ENCODE measurements at places on chromosomes 2 and 18.

- no peak for DNase-seq
These were observed 25.6 kb downstream of the SIX3 start for GRCh38 chr2:44967056-44967455.

GRCh38 chr2:152676461-152676860 is 40.8 kb downstream of the PRPF40A start:
- DNase-seq = no peak

GRCh38 chr2:105925390-105925789 is 180.7 kb downstream of the NCK2 start:
- DNase-seq = no peak

GRCh38 chr2:16477648-16478047 is 188.0 kb downstream of the CYRIA start:
- DNase-seq = no peak

DNA sequence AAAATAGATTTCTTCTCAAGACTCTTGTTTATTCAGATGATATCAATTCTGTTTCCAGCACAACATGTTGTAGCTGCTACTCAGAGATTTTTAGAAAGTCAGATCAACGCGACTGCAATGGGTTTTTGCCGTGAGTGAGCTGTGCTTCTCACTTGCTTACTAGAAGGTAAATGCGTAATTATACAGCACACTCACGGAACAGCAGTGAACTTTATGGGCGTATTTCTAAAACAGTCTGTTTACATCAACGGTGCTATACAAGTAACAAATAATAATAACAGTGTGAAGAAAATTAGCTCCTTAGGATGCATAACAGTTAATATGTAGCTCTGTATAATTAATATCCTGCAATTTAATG is 533.6 kb downstream of the RNF144A start:
- DNase-seq = no peak

- DNase-seq = no peak
These were observed 262.7 kb downstream of the HAUS1 start for GRCh38 chr18:46366751-46367376.

GRCh38 chr2:239153806-239154591 is 246.8 kb downstream of the HDAC4 start:
- no peak for DNase-seq

DNA sequence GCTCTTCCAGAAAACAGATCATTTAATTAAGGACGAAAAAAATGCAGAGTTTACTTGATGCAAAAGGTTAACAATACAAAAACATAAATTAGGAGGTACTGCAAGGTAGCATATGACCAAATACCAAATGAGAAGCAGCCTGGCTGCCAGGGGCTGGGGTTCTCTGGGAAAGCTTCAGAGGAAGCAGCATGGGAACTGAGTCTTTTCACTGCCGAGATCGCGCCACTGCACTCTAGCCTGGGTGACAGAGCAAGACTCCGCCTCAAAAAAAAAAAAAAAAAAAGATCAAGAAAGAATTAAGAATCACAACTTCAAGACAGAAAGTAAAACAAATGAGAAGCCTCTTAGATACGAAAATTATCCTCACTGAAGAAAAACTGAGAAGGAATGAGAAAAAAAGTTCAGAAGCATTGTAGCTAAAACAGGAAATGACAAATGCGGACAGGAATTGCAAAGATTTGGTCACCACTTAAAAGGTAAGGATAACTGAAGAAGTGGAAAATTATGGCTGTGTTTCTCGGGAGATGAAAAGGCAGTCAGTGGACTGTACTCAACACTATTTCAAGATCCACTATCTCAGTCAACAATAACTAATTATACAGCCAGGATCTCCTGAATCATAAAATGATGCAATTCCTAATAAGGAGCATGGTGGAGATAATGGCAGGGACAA is 4.3 kb downstream of the SEPTIN10 start:
- no peak for DNase-seq

- no peak for DNase-seq
These were observed 33.7 kb upstream of the GPR17 start for GRCh38 chr2:127612111-127612822.

DNA sequence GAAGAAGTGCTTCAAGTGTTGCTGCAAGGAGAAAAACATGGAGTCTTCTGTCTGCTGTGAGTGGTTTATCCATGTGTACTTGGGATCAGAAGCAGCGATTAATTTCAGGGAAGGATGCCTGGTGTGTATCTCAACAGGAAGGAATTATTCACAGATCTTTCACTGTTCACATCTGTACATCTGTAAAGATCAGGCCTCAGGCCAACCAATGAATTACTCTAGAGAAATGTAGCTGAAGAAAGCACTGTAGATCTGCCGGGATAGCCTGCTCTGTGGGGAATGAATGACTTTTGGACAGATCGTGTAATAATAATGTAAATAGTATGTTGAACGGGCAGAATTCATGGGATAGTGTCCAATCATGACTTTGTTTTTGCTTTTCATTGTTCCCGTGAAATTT is 54.0 kb upstream of the SPP2 start:
- no peak for DNase-seq

- DNase-seq = no peak
These were observed 167.7 kb downstream of the TXNL1 start for GRCh38 chr18:56470406-56471351.

- no peak for DNase-seq
These were observed 383 bp upstream of the ATP5MC3 start for GRCh38 chr2:175181877-175182308.

DNA sequence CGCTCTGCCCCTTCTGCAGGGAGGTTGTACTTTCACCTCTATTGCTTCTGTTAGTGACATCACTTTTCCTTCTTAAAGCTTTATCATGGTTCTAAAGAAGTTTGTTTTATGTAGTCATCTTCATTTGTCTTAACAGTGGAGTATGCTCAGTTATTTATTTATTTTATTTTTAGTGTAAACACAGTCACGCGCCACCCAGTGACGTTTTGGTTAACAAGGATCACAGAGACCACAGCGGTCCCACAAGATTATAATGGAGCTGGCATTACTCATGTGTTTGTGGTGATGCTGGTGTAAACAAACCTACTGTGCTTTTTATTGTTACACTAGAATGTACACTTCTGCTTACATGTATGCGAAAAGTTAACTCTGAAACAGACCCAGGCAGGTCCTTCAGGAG is 89.9 kb downstream of the SOX11 start:
- DNase-seq = no peak

DNA sequence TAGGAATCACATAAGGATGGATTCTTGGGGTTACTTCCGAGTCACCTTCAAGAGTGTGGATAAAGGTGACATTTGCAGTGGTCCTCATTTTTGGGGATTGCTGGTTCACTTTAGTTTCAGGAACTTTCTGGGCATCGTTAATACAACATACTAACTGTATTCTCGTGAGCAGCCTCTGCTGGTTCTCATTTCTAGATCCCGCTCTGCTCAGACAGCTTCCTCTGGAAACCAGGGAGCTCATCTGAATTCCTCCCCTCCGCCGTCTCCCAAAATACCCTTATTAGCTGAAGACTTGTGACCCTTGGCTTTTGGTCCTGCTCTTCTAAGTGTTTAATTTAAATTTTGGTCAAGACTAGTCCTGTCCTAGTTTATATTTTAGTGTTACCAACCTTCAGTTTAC is 64.5 kb downstream of the ZNF532 start:
- DNase-seq = no peak

- no peak for DNase-seq
These were observed 20.3 kb upstream of the EHBP1 start for GRCh38 chr2:62685256-62685655.

GRCh38 chr2:160331258-160332025 is 131.4 kb upstream of the ITGB6 start:
- no peak for DNase-seq

- no peak for DNase-seq
These were observed at the start of gene TOGARAM2 for GRCh38 chr2:28981016-28981441. Gene TOGARAM2 (plus strand): TSS chr2:28981298. CDS start chr2:28994835, 13,537 bp downstream.

GRCh38 chr2:2184549-2185249 is 146.4 kb downstream of the MYT1L start:
- DNase-seq = no peak

- no peak for DNase-seq
These were observed 21.9 kb downstream of the APLF start for GRCh38 chr2:68489282-68489681.

DNA sequence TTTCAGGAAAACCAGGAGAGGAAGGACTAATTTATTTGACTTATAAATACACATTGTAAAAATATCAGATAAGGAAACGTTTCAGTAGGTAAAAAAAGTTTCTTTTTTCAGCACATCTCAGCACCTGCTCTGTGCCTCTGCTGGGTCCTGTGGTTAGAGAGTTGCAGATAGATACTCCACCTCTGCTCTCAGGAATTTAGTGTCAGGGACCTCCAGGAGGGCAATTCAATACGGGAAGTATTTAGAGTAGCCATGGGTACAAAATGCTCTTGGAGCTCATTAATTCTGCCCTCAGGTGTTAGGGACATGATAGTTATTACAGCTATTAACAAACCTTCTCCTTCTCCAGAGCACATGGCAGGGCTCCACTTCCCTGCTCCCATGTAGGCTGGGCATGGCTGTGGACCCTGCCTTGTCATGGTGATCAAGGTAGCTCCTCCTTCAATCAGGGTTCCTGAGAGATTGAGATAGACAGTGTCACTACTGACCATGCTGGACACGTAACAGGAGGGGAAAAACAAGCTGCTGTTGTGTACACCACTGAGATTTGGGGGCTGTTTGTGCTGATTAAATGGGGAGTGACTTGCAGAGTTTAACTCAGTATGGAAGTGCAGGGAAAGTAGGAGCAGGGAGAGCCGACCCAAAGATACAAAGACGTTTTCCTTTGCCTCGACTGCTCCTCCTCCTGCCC is 185.6 kb upstream of the COPS8 start:
- no peak for DNase-seq

GRCh38 chr2:35852-36251 is 10.5 kb downstream of the FAM110C start:
- DNase-seq = no peak

DNA sequence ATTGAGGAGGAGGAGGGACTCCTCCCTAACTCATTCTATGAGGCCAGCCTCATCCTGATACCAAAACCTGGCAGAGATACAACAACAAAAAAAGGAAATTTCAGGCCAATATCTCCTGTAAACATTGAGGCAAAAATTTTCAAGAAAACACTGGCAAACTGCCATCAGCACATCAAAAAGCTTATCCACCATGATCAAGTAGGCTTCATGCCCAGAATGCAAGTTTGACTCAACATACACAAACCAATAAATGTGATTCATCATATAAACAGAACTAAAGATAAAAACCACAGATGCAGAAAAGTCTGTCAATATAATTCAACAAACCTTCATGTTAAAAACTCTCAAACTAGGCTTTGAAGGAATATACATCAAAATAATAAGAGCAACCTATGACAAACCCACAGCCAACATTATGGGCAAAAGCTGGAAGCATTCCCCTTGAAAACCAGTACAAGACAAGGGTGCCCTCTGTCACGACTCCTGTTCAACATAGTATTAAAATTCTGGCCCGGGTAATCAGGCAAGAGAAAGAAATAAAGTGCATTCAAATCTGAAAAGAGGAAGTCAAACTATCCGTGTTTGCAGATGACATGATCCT is 1014.3 kb downstream of the CBLN2 start:
- DNase-seq = no peak

DNA sequence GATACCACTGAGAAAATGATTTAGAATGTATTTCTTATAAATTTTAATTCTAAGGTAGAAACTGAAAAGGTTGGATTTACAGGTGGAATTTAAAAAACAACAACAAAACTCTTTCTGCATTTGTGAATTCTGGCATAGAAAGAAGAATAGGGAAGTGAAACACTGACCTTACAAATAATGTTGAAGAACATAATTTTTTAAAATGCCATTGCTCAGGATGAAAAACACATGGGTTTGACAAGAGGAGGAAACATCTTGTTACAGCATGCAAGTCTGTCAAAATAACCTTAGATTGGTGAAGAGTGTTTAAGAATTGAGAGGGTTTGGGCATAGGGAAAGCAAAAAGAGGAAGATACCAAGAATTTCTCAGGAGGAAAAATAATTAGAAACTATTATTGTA is 184.3 kb downstream of the UBE2E3 start:
- peak; percentile 36 for DNase-seq

- DNase-seq = no peak
These were observed 6.0 kb downstream of the MAP3K2 start for GRCh38 chr2:127381762-127382161.

DNA sequence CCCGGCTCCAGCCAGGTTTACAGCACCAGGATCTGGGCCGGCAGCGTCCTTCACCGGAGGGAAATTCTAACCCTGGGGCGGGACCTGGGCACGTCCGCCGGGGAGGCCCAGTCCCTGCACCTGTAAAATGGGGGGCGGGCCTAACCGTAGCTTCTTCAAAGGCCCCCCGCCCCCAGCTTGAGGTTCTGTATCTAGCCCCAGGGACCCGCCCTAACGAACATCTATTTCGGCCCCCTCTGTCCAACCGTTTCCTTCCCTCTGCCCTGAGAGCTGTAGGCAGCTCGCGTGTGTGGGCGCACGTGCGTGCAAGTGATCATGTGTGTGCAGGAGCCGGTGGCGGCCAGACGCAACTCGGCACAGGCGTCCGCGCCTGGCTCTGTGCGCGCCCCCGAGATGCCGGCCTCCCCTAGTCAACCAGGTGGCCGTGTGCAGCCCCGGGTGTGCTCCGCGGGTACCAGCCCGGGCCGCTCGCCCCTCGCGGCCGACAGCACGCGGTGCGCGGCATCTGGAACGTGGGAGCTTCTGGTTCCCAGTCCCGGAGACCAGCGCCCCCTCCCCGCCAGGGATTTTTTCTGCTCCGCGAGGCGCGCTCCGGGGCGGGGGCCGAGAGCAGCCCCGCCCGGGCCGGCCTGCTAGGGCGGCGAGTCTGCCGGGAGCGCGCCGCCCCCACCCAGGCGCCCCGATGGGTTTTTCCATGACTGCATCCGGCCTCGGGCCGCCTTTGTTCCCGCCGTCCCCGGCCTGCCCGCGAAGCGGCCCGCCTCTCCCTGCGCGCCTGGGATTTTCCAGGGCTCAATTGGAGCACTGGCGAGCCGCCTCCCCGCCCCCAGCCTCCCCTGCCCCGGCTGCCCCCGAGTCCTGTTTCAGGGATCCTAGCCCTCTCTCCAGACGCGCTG is 21.2 kb downstream of the TEX44 start:
- DNase-seq = peak; percentile 91

DNA sequence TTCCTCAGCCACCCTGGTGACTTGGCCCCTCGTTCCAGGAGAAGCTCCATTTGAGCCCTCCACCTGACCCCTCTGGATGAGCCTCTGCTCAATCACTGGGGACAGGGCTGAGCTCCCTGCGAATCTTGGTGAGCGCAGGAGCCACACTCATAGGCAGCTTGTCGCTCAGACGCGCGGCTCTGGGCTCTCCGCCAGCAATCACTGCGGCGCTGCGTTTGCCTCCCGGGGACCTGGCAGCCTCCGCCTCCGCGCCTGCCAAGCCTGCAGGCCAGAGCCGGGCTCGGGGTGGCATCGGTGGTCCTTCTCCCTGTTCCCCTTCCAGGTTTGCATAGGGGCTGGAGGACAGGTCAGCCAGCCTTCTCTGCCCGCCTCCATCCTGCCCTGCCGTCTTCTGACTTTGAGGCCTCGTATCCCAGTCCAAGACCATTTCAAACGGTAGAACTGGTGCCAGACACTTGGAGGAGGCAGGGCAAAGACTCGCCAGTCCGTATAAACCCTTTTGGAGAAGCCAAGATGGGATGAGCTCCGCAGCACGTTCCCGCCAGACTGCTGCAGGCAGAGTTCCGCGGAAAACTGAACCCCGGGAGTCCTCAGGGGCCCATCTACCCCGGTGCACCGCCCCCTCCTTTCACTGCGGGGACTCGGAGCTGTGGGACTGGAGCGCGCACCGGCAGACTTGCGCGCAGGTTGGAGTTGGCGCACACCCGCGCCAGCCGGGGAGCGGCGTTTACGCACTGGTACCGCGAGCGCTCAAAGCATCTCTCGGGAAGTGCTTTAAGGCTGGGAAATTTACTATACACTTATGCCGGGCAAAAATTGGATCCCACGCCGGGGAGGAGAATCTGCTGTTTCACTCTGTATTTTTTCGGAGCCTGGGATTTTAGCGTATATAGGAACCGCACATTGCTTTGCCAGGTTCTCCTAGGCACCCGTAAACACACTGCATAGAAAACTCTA is 1.1 kb upstream of the TACR1 start:
- peak; percentile 24 for DNase-seq

Data from GM10248 (cell line).